ENCODE measurements at places on chromosomes 16 and 17.

GRCh38 chr17:48225725-48226567 is 118.4 kb downstream of the SNX11 start:
- no peak for DNase-seq

DNA sequence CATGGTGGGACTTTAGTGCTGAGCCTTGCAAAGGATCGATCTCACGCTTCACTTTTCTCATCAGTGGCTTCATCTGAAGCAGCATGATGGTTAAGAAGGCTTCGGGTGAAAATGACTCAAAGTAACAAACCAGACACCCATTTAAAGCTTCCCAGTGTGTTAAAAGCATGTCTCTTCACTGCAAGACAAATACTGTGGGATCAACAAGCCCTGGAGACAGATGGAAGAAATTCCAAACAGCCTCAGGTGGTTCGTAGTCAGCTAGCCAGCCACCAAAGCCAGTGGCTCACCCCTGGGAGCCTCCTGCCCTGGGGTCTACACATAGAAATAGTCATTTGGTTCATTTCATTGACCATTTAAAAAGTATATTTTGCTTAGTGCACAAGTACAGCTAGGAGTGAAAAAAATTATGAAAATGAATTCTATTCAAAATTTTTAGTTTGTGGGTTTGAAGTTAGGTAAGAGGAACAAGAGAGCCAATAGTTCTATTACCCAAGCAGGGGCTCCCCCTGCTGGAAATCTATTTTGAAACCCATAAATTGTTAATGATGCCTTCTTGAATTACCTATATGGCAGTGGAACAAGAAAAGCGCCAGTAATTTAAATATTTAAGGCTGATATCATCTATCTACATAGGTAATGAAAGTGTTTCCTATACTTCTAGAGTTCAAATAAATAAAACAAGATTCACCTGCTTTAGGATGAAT is 51.6 kb downstream of the PMP22 start:
- DNase-seq, result no peak

GRCh38 chr16:27169511-27170071 is 33.7 kb upstream of the KDM8 start:
- DNase-seq, result peak; percentile 69

DNA sequence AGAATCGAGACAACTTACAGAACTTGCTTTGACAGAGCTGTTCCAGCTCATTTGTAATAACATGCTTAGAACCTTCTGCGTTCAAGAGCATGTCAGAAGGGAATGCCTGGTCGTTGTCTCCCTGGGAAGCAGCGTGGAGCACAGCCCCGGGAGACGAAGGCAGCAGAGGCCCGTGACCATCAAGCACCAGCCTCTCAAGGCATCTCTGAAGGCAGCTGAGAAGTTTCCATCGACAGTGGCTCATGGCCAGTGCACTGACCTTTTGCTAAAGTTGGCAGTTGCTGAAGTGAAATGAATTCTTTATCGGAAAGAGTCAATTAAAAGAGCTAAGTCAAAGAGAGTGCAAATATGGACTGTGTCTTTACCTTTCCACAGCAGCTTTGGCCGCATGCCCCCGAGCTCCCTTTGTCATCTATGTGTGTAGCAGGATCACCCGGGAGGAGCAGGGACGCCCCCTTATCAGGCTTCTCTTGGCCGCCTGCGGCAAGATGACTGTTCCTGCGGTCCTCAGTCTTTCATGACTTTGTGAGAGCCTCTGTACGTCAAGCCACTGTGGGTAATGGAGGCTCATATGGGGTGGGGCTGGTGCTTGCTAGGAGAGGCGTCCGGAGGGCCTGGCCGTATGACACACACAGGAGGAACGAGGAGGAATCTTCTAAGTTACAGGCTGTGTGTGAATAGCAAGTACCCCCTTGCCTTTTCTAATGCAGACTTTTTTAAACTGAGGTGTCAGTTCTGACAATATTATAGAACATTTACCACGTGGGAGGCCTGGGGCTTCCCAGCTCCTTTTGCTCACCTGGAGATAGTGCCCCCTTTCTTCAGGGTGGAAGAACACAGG is 54.2 kb downstream of the LDHD start:
- DNase-seq, result no peak
